ENCODE measurements at places on chromosomes 3 and 15.

DNA sequence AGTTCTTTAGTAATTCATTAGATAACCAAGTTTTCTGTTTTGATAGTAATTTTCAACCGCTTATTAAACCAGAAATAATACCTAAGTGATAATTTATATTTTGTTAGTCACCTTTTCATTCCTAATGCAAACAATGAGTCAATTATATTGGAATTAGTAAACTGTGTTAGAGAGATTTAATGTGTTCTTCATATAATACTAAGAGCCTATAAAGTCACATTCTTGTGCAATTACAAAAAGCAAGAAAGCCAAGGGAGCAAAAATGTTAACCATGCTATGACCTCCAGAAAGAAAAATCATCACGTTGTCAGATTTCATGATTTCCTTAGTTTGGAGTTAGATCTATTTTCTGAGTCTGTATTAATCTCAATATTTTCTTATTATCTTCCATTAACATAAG lies 108.8 kb upstream of the SAMMSON start:
- DNase-seq, result no peak

DNA sequence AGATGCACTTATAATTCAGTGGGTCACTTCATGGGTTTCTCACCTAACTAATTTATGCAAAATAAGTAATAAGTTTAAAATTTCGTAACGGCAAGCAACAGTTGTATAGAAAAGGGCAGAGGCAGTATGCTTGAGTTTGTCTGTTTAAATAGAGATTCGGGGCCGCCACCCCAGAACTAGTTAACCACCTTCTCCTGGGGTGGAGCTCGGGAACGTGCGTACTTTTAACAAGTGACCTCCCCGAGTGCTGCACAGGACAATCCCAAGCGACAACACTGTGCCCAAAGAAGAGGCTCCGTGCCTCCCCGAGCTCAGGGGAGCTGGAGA lies 439 bp downstream of the SSR3 start:
- DNase-seq, result no peak

- peak; percentile 20 for DNase-seq
Observed at GRCh38 chr3:141368062-141368924, at the start of gene ZBTB38. Gene ZBTB38 (plus strand): TSS chr3:141368504. CDS start chr3:141442389, 73,885 bp downstream.

- no peak for DNase-seq
Observed at GRCh38 chr15:101827257-101827656, 15.3 kb downstream of the OR4F15 start.

DNA sequence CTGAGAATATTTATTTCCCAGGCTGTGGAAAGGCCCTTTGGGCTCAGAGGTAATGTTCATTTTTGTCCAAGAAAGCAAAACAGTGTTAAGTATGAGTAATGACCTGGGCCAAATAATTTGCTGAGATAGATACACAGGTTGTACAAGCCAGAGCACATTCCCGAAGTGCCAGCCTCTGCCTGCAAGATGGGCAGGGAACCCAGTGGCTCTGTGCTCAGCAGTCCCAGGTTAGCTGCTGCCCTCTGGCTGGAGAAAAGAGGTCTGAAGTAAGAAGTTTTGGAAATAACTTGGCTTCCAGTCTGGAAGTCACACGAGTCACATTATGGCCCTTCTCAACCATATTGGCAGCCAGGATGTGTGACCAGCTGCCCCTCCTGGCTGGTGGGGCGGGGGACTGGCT lies 20.2 kb downstream of the MYZAP start:
- DNase-seq, result no peak

- no peak for DNase-seq
Observed at GRCh38 chr15:77312523-77312922, 107.4 kb downstream of the PEAK1 start.

- DNase-seq, result no peak
Observed at GRCh38 chr15:94509259-94509658, 277.9 kb downstream of the MCTP2 start.

GRCh38 chr15:64009798-64010261 lies 36.5 kb downstream of the DAPK2 start:
- no peak for DNase-seq

- DNase-seq, result no peak
Observed at GRCh38 chr3:83513677-83514076, 1445.1 kb upstream of the CADM2 start.

- DNase-seq, result no peak
Observed at GRCh38 chr3:170162630-170163029, 18.9 kb downstream of the PHC3 start.

DNA sequence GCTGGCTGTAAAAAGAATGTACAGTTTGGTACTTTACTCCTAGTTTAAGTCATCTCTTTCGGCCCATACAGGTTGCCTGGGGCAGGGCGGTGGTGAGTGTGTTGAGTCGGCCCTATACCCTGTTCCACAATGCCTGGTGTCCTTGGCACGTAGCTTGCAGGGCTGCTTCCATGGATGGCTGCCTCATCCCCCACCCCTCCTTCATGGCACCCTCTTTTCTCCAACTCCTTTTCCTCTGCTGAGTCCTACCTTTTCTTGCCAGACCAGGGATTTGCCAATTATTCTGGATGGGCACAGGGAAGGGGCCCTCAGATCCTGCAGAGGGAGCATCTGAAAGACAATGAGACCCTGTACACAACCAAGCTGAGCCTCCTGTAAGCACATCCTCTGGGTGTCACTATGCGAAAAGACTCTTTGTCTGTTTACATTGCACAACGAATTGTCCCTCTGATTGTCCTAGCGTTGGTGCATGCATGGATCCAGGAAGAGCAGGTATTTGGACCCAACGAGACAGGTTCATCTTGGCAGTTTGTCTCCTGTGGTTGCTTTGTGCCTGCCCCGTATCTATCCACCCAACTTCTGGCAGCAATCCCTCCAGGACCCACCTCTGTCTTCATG lies 73.6 kb upstream of the CGNL1 start:
- no peak for DNase-seq

DNA sequence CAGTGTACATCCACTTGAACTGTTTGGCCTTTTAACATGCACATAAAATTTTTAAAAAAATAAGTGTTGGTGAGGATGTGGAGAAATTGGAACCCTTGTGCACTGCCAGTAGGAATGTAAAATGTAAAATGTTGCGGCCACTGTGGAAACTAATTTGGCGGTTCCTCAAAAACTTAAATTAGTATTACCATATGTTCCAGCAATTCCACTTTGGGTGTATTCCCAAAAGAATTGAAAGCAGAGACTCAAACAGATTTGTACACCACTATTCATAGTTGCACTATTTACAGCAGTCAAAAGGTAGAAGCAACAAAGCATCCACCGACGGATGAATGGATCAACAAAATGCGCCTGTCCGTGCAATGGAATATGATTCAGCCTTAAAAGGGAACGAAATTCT lies 55.2 kb upstream of the SEC61A1 start:
- DNase-seq, result no peak

- DNase-seq, result no peak
Observed at GRCh38 chr3:158846803-158847451, 45.1 kb downstream of the MFSD1 start.

DNA sequence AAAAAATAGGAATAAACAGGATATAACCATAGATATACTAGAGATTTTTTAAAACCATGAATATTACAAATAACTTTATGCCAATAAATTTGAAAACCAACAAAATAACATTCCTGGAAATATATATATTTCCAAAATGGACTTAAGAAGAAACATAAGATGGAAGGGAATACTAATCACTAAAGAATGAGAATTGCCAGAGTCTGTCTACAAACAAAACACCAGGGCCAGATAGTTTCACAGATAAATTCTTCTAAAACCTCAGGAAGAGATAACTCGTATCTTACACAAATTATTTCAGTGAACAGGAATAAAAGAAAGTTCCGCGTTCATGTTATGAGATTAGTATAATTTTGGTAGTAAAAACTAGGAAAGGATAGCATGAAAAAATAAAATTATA lies 107.3 kb downstream of the HERC1 start:
- no peak for DNase-seq

GRCh38 chr15:99059010-99059981 lies 45.6 kb upstream of the SYNM start:
- DNase-seq, result no peak

GRCh38 chr3:36394176-36394575 lies 13.9 kb downstream of the STAC start:
- no peak for DNase-seq

DNA sequence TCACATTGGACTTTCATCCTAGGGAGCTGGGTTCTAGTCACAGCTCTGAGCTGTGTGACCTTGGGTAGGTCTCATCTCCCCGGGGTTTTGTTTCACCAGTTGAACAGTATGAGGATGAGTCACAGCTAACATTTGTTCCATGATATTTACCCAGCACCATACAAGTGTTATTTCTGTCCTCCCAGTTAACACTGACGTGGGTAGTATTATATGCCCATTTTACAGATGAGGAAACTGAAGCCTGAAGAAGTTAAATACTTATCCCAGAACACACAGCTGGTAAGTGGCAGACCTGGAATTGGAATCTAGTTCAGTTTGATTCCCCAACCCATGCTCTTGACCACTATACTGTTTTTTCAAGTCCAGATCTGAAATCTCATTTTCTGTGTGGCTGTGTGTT lies 908 bp upstream of the RARB start:
- no peak for DNase-seq

DNA sequence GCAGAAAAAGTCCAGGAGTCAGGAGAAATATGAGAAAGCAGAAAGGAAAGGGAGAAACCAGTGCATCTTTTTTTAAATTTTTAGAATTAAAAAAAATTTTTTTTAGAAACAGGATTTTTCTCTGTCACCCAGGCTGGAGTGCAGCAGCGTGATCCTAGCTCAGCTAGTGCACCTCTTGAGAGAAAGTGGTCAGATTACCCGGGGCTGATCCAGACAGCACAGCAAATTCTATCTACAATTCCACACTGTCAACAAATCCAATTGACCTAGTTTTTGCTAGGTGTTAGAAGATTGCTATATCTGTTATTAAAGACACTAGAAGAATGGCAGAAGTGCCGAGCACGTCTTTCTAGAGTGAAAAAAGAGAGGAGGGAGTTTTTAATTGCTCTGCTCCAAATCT lies 117.3 kb downstream of the RFTN1 start:
- DNase-seq, result no peak

DNA sequence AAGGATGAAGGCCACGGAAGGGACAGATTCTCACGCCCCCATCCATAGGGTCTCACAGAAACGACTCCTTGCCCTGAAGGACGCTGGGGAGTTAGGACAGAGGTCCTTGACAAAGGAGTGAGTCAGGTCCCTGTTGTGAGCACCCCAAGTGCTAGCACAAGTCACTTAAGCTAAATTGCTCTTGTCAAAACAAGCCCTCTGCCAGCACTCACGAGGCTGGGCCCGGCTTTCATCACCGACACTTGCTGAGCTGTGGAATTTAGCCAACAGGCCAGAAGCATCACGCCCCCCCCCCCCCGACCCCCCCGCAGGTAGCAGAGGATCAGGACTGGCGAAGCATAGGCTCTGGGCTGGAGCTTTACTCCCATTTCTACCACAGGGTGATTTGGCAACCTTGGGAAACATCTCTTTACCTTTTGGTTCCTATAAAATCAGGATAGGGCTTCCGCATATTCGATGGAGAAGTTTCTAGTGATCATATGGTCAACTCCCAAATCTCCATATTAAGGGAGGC lies 75.4 kb downstream of the ADCY5 start:
- no peak for DNase-seq

DNA sequence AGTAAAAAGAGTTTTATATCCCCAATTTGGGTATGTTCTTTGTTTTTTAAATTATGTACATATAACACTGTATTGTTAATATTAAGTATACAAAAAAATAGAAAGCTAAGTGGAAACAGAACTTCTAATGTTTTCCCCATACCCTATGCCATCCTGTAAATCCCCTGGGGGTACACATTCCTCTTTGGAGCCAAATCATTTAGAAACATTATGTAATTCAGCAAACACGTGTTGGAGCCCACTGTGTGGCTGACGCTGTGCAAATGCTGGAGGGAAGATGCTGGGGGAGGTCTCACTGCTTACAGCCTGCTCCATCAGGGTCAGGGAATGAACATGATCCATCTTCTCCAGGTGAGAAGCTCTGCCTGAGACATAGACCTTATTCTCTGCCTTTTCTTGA lies 52.8 kb downstream of the CRTC3 start:
- no peak for DNase-seq

DNA sequence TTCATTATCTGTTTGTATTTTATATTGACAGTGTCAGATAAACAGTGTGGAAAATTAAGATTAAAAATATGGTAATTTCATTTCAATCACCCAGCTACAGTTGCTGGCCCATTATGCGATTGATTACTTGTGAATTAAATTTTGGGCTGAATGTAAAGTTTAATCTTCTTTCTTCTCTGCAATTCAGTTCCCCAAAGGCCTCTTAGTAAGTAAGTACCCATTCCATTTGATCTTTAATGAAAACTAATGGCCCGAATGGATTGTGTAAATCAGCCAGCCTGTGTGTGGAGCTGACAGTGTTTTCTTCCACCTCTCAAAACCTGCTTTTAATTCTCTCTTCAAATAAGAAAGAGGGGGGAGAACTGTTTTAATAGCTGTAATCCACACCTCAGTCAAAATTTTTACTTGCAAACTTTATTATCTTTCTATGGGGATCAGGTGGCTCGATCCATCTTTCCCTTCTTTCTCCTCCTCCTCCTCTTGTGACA lies 307.1 kb downstream of the IL20RB start:
- no peak for DNase-seq

GRCh38 chr3:50550079-50550736 lies 17.3 kb downstream of the C3orf18 start:
- no peak for DNase-seq

- no peak for DNase-seq
Observed at GRCh38 chr15:63243776-63244175, 33.6 kb upstream of the APH1B start.

DNA sequence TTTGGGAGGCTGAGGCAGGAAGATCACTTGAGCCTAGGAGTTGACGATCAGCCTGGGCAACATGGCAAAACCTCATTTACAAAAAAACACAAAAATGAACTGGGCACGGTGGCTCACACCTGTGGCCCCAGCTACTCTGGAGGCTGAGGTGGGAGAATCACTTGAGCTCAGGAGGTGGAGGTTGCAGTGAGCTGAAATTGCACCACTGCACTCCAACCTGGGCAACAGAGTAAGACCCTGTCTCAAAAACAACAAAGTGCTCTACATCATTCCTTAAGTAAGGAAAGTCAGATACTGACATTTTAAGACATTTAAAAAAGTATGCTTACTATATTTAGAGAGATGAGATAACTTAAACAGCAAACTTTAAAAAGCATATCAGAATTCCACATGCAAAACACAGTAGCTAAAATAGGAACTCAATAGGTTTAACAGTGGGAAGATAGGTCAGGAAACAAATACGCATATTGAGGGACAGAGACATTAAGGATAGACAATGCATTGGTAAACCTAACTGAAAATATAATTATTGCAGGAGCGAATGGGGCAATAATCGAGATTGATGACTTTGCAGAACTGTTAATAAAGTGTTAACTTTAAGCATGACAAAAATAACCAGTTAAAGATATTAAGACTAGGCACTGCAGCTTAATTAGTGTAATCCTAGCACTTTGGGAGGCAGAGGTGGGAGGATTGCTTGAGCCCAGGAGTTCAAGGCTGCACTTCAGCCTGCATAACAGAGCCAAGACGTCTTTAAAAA lies 32.1 kb downstream of the MORF4L1 start:
- DNase-seq, result no peak

- no peak for DNase-seq
Observed at GRCh38 chr3:142963516-142964448, at the start of gene PAQR9. Gene PAQR9 (minus strand): TSS chr3:142963674. CDS start chr3:142963336, 338 bp downstream.

- no peak for DNase-seq
Observed at GRCh38 chr15:61871926-61872522, 188.2 kb downstream of the VPS13C start.

GRCh38 chr3:182201456-182202168 lies 489.9 kb downstream of the SOX2 start:
- DNase-seq, result no peak

All from esophagus squamous epithelium (tissue), 5 donors.